ENCODE measurements at places on chromosomes 11 and 22. TPM values are rescaled to one million over a fixed set of nuclear protein-coding genes. Genes with fewer than 3 reads are reported as not detected.

Gene ESAM
- 84.4 TPM for total RNA-seq

Gene GDPD5
- 40.7 TPM for total RNA-seq

Gene SERPIND1
- not detected for total RNA-seq

Gene CBX6
- 22.1 TPM for total RNA-seq

Gene TMEM191C
- total RNA-seq: 0.68 TPM

Gene C11orf52
- total RNA-seq: 0.47 TPM

Gene KCNA4
- not detected for total RNA-seq

Gene NRXN2
- not detected for total RNA-seq

Gene ALKBH3
- 27.4 TPM for total RNA-seq

Gene MS4A4A
- total RNA-seq: not detected

Gene DAGLA
- total RNA-seq: 4.4 TPM

Gene SAA4
- not detected for total RNA-seq

Gene MMP12
- not detected for total RNA-seq

Gene PRR33
- not detected for total RNA-seq

Gene SMIM35
- total RNA-seq: not detected

Gene APOBEC3G
- total RNA-seq: 10.0 TPM

Gene PLA2G3
- not detected for total RNA-seq
